ENCODE measurements at places on chromosomes 12 and 14.

GRCh38 chr12:700016-700415, 36.8 kb upstream of the NINJ2 start:
- DNase-seq, result no peak

GRCh38 chr12:54700301-54700700, 52.1 kb upstream of the DCD start:
- DNase-seq, result no peak

DNA sequence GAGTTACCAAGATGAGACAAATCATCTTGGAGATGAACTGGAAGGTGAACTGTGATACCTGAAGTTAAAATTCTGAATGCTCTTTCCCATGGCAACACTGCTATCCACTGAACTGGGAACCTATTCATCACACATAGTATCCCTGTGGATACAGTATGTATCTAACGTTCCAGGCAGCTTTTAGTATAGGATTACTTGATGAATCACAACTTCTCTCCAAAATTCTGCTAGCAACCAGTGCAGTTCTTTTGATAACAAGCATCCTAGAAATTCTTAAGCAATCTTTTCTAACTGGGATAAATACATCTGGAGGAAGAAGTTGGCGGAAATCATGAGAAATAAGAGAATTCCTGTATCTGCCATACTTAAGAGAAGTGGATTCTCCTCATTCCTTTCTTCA, 66.4 kb downstream of the PAWR start:
- DNase-seq, result peak; percentile 49

- no peak for DNase-seq
Observed at GRCh38 chr12:52007158-52007921, 594 bp downstream of the TAMALIN start.

GRCh38 chr12:113271853-113272561, 50.7 kb downstream of the TPCN1 start:
- peak; percentile 64 for DNase-seq

GRCh38 chr12:99055299-99055698, 410.2 kb downstream of the APAF1 start:
- no peak for DNase-seq

DNA sequence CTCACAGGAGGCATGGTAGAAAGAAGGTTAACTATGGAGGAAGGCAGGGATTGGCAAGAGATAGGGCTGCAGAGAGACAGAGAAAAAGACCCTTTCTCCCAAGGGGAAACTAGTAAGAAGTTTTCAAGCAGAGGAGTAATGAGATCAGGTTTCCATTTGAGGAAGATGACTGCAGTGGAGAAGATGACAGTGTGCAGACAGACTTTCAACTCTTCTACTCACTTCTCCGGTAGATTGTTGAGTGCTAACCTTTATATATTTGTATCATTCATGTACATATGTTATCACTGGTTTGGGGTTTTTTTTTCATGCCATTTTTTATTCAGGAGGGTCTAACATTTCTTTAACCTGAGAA, 5.9 kb upstream of the B3GNT4 start:
- DNase-seq, result no peak

DNA sequence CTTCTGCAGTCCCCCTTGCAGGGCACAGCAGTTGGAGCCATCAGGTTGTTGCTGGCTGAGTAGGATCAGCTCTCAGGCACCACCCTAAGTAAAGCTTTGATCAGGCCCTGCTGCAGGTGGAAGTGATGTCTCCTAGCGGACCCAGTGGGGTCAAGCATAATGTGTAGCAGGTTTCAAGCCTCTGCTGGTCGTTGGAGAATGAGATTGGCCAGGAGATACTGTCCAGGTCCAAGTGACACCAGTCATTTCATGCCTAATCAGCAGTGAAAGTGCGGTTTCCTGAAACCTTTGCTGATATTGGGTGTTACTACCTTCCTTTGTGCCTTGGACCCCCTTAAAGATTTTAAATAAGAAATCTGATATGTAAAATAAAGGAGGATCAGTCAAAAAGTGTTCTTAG, 72.6 kb downstream of the SUSD6 start:
- no peak for DNase-seq

GRCh38 chr14:75295491-75296345, 17.1 kb downstream of the FOS start:
- peak; percentile 62 for DNase-seq

GRCh38 chr12:76909290-76909689, 30.5 kb upstream of the CSRP2 start:
- no peak for DNase-seq

GRCh38 chr12:5989621-5990020, 44.6 kb upstream of the ANO2 start:
- no peak for DNase-seq

- DNase-seq, result no peak
Observed at GRCh38 chr12:51870504-51870903, 17.4 kb upstream of the ANKRD33 start.

- no peak for DNase-seq
Observed at GRCh38 chr14:48937541-48938195, 648.5 kb downstream of the RPS29 start.

DNA sequence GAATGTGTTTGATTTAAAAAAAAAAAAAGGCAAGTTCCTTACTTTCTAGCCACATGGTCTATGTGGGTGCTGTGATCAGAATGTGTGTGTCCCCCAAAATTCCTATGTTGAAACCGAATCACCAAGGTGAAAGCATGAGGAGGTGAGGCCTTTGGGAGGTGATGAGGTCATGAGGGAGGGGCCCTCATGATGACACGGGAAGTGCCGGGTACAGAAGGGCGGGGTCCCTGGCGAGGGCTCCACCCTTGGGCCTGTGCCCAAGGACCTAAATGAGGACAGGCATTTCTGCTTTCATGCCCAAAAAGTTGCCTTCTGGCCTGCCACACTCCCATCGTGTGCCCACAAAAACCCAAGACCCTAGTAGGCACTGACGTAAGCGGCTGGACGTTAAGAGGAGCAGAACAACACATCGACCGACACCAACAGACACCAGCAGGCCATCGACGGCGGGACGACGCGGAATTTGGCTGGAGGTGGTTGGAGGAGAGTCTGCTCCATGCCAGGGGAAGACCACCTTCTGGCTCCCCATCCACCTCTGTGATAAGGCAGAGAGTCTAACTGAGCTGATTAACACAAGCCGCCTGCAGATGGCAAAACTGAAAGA, 211.8 kb downstream of the FOXN3 start:
- DNase-seq, result no peak

GRCh38 chr14:84323978-84324377, 1206.0 kb upstream of the FLRT2 start:
- peak; percentile 17 for DNase-seq

GRCh38 chr12:46342562-46343033, 30.0 kb downstream of the SLC38A2 start:
- DNase-seq, result peak; percentile 22

DNA sequence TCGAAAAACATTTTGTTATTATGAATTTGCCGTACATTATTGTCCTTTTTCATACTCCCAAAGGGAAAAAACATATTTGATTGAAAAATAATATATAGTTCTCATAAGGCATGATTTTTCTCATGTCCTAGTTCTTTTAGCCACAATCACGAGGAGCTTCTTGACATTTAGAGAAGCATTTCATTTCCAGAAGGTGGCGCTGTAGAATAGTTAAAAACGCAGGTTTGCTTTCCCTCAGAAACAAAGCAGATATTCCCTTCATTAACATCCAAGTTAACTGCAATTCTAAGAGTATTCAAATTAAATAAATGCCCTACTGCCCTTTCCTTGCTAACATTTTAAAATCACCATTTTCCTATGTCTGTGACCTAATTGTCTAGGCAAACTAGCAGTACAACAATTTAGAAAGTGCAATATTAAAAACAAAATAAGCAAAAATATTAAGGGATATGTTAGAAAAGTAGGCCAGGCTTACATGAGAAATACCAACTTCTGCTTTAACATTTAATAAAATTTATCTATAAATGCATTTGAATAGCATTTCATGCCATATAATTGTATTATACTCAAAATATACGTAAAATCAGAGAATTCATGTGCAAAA, 10.9 kb upstream of the PIK3C2G start:
- DNase-seq, result peak; percentile 30

GRCh38 chr12:48414021-48414420, 58.3 kb upstream of the ANP32D start:
- no peak for DNase-seq

Data from NCI-H226 (cell line).